NCI-H774 (cell line): ENCODE measurements at places on chromosomes 7 and 10.

- DNase-seq, result no peak
Measured at GRCh38 chr10:23496727-23497126, 57.9 kb downstream of the OTUD1 start.

DNA sequence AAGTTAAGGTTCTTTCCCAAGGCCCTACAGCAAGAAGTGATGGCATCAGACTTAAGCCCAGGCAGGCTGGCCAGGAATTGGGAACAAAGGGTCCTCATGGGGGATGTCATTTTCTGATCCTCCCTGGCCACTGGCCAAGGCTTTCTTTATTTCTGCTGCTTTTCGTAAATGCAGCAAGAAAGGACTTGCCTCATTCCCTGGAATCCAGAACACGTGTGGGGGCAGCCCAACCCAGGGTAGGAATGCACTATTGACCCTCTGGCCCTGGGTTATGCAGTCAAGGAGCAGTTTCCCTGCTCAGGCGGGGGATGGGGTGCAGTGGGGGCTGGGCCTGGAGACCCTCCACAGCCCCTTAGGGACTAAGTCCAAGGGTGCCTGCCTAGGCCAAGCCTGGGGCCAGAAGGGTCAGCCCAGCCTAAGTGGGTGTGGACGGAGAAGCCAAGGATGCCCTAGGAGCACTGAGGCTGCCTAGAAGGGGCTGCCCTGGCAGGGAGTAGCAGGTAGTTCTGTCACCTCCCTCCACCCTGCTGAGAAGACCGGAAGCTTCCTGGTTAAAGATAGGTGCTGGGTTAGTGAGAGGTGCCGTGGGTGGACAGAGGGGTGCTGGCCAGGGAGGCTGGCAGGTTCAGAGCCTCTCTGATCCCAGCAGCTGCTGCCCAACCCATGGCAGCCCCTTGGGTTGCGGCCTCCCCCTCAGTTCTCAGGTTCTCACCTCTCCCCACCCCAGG, 179.2 kb downstream of the SH3PXD2A start:
- no peak for DNase-seq

DNA sequence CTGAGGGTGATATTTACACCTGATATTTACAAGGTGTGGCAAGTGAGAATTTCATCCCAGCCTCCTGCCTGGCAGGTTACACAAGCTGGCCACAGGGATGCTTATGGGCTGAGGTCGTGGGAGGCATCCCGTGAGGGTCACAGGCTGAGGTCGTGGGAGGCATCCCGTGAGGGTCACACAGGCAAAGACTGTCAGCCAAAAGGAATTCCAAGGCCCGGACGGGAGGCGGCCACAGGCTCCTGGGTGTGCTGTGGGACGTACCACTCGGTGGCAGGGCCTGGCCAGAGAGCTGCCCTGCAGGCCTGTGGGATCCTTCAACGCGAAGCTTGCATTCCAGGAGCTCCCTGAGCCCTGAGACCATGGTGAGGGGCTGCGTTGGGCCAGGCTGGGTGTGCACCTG, 460.6 kb downstream of the DNAJB6 start:
- no peak for DNase-seq

- no peak for DNase-seq
Measured at GRCh38 chr10:35462491-35462934, 126.2 kb downstream of the CCNY start.

DNA sequence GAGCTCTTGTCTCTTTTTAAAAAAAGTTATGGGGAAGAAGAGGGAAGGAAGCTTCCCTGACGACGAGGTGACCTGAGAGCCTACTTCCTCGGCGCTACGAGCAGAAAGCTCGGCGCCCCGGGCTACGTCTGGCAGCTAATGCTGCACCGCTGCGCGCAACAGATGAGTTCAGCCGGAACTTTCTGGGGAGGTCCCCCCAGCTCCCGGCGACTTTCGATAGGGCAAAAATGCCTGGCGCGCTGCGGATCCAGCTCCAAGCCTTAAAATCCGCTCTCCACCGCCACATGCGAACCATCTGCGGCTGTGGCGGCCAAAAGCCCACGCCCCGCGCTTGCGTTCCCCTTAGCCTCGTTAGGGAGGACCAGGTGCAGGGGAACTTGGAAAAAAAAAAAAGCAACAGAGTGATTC, 621 bp downstream of the P4HA1 start:
- peak; percentile 33 for DNase-seq
